Activated CD4-positive, CD25-positive, alpha-beta regulatory T cell (primary cell): ENCODE measurements at places on chromosomes 7 and 10.

- no peak for DNase-seq
Observed at GRCh38 chr7:88239852-88240251, 20.0 kb upstream of the SRI start.

- no peak for DNase-seq
Observed at GRCh38 chr10:109895848-109896247, 27.5 kb downstream of the XPNPEP1 start.

- DNase-seq = no peak
Observed at GRCh38 chr7:80392229-80393169, 119.4 kb downstream of the GNAT3 start.

- DNase-seq = no peak
Observed at GRCh38 chr10:65943451-65943850, 982.4 kb upstream of the LRRTM3 start.

- DNase-seq = no peak
Observed at GRCh38 chr7:121450631-121451198, 54.6 kb upstream of the FAM3C start.

- no peak for DNase-seq
Observed at GRCh38 chr7:35699796-35700305, 4.9 kb upstream of the HERPUD2 start.

GRCh38 chr10:34396663-34397062 lies 418.4 kb downstream of the PARD3 start:
- DNase-seq = no peak

- DNase-seq = no peak
Observed at GRCh38 chr7:45027774-45028114, 27.7 kb downstream of the CCM2 start.

- no peak for DNase-seq
Observed at GRCh38 chr10:100830728-100831111, 82.0 kb upstream of the SLF2 start.

GRCh38 chr10:100742936-100743335 lies 2.4 kb upstream of the PAX2 start:
- DNase-seq = no peak

- no peak for DNase-seq
Observed at GRCh38 chr7:155833651-155834050, 21.4 kb upstream of the SHH start.

DNA sequence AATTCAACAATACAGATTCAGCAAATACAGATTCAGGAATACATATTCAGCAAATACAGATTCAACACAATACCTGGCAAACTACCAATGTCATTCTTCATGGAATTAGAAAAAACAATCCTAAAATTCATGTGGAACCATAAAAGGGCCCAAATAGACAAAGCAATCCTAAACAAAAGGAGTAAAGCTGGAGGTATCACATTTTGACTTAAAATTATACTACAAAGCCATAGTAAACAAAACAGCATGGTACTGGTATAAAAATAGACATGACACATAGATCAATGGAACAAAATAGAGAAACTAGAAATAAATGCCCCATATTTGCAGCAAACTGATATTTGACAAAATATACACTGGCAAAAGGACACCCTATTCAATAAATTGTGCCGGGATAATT lies 3.4 kb upstream of the NT5C3A start:
- no peak for DNase-seq

DNA sequence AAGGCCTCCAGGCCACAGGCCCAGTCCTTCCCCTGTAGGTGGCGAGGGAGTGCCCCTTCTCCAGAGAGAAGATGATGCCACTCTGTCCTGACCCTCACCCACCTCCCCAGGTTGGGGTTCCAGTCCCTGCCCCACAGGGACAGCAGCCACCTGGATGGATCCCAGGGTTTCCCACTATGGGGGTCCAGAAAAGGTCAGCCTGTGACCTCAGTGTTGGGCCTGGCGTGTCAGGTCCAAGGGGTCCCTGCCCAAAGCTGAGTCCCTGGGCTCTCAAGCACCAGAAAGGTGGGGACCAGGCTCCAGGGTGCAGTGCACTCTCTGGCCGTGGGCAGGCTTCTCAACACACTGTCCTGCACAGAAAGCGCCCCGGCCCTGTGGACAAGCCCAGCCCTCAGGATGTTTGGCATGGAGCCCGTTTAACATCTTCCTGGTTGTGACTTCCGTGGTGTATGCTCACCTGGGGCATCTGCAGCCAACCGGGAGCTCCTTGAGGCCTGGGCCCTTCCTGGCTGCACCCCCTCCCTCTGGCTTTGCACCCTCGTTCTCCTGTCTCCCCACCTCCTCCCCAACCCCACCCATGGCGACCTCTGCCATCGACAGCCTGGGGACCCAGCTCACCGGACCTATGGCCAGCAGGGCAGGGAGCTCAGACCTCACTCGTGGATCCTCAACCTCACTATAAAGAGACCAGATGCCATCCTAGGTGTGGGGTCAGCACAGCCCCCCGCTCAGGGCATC lies 58.3 kb upstream of the PPP2R2D start:
- DNase-seq = no peak

GRCh38 chr7:158061026-158061630 lies 526.5 kb downstream of the PTPRN2 start:
- no peak for DNase-seq

DNA sequence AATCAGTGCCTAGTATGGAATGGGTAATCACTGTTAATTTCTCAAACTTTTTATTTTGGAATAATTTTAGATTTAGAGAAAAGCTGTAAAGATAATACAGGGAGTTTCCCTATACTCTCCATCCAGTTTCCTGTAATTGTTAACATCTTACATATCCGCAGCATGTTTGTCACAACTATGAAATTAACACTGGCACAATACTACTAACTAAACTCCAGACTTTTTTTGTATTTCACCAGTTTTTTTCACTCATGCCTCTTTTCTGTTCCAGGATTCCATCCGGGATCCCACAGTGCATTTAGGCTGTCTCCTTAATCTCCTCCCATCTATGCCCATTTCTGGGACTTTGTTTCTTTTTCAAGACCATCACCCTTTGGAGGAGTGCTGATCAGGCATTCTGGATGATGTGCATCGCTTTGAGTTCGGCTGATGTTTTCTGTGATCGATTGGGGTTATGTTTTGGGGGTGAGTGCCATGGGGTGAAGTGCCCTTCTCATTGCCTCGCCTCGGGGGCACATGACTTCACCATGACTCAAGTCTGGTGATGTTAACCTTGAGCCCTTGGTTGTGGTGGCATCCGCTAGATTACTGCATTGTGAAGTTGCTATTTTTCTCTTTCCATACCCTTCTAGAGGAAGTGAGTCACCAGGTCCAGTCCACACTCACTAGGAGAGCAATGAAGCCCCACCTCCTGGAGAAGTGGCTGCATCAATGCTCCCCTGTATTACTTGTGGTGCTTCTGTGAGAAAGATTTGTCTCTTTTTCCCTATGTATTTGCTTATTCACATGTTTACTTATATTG lies 43.9 kb upstream of the GRB10 start:
- DNase-seq = no peak

GRCh38 chr7:75690121-75690523 lies 48.6 kb downstream of the HIP1 start:
- DNase-seq = no peak

- DNase-seq = no peak
Observed at GRCh38 chr10:43250615-43251418, 16.0 kb downstream of the RASGEF1A start.

DNA sequence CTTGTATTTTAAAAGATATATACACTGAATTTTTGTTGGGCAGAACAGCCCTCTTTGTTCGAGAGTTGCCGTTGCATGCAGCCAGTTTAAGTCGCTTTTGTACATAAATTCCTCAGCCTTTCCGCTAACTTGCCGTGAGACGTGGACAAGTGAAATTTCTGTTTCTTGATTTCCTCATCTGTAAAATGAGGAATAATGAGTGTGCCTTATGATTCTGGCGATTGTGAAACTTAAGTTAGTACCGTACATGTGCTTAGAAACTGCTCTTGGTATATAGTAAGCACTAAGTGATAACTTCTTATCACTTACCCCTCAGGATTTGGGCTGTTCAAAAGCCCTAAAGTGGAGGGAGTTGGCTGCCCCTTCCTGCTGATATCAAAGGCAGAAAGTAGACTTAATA lies 1.4 kb downstream of the CCNJ start:
- DNase-seq = no peak

DNA sequence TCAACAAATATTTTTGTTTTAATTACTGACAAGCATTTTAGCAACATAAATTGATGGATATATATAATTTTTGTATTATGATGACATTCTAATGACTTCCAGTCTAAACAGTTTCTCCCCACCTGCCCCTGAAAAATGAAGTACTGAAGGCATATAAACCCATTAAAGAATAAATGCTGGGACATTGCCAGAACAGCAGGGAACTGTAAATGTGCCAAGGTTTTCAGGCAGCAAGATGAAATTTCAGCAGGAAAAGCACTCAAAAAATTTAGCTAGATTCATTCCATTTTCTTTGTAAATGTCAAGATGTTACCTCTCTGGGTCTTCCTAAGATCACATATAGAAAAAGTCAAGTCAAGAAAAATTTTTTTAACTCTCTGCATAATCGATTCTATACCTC lies 11.0 kb upstream of the TLL2 start:
- no peak for DNase-seq

DNA sequence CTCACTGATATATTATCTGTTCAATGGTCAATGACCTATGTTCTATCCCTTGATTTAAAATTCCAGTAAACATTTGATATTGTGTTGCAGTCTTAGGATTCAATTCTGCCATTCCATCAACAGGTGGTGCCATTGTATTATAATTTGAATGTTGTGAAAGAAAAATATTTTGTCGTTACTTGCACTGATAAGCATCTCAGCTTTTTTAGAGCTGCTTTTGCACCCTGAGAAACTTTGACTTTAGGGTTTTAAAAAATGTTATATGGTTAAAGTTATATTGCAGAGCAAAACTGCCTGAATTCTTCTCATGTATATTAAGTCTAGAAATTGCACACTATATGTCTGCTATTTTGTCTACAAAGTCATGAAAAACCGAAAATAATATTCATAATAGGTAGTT lies 18.8 kb upstream of the MINDY3 start:
- DNase-seq = no peak

DNA sequence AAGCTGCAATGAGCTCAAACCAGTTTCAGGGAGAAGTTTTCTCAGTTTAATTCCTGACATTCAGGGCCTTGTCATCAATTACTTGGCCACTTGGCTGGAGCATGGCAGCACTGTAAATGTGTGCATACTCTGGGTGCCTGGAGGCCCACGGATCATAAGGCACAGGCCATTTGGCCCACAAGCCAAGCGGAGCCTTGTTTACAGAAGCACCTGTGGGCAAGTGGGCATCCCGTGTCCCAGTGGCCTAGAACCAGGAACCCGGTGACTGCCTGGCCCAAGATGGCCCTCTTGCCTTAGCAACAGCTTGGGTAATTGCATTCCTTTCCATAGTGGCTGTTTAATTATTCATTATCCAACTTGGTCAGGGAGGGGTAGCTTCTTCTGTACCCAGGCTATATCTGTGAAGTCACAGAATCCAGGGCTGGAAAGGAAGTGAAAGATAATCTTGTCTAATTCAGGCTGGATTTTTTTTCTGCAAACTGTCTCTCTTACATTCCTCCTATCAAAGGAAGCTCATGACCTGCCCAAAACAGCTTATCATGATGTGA lies 426.4 kb upstream of the ZMIZ1 start:
- no peak for DNase-seq

DNA sequence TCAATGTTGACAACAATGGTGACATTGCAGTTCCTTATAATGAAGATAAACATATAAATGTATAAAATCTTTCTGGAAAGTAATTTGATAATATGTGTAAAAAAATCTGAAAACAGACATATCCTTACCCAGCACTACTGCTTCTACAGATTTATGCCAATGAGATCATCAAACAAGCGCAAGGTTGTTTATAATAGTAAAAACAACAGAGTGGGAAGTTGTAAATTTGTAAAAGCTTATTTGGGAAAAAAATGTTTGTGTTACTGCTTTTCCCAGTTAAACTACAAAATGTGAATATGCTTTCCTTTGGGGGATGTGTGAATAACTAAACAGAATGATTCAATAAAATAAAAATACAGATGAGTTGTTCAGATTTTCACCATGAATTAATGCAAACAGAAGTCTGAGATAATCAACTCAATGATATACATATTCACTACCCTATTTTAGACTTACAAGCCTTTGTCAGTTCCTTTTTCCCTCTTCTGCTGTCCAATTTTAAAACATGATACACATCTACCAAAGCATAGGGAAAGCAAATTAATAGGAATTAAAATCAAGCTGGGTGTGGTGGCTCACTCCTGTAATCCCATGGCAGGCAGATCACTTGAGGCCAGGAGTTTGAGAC lies 82.1 kb downstream of the USP6NL start:
- DNase-seq = no peak

GRCh38 chr7:115094163-115094562 lies 172.3 kb downstream of the MDFIC start:
- DNase-seq = no peak

DNA sequence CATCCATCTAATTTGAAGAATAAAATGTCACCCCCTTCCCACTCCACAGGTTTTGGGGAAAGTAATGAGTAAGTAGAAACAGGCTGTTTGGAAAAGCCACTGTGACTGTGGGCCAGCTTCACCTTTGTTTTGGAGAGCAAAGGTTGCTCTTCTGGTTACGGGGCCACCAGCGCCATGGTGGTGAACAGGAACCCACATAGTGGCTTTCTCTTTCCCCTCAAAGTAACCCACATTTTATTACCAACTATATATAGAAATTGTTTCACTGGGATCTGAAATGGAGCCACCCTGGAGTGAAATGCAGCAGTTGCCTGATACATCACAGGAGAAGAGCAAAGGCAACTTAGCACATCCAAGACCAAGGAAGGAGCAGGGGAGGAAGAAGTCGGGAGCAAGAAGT lies 112.3 kb upstream of the EFCAB10 start:
- DNase-seq = no peak

DNA sequence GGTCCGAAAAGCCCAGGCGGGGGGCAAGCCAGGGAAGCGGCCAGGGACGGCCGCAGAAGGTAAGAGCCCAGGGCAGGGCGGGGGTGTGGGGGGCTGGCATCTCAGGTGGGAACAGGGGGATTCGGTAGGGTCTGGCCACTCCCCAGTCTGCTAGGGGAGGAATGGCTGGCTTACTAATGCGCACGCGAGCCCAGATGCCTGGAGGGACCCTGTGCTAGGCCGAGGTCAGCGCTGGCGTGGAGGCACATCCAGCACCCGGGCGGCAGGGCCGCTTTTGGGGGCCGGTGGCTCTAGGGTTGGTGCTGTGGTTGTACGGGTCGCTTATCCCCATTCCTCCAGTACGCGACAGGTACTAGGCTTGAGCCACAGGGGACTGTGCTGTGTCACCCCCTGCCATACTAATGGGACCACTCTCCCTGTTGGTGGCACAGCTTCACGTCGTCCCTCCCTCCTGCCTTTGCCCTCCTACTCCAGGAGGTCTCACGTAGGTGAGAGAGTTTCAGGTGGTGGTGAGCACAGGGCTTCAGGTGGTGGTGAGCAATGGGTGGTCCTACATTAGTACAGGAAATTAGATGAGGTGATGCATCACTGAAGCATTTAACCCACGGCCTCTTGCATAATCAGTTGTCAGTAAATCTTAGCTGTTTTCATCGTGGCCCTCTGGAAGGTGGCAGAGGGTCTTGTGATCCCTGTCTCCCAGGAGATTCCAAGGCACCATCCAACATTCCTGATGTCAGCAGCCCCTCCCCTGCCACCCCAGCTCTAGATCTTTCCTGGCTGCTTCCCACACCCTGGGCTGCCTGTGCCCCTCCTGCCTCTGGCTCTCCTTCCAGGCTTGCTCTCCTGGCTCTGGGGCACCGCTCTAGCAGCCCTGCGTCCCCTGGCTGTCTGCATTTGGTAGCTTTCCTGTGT lies 971 bp downstream of the AEBP1 start:
- DNase-seq = no peak

- no peak for DNase-seq
Observed at GRCh38 chr10:6320320-6321010, 117.7 kb downstream of the PFKFB3 start.
